ENCODE measurements at places on chromosomes 5 and 9.

DNA sequence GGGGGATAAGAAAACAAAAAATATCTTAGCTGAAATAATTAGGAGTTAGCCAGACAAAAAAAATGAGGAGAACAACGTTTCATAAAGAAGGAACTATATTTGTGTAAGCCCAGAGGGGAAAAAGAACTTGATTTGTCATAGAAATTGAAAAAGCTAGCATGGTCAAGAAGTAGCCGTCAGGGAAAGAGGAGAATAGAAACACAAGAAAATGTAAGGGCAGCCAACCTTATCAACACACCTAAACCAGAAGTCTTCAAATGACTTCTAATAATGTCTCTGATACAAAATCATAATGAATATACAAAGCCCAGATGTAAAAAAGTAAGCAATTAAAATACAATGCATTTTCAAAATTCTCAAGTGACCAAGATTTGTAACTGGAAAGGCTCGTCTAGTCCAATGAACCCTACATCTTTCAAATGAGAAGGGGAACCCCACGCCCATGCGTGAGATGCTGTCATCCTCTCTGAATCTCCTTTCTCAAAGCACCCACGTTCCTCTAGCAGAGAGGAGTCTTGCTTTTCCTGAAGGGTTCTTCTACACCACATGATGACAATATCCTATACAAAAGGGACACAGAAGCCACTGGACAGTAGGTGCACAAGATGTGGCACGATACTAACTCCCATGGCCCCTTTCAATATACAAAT is 103.7 kb downstream of the ARL15 start:
- no peak for DNase-seq

DNA sequence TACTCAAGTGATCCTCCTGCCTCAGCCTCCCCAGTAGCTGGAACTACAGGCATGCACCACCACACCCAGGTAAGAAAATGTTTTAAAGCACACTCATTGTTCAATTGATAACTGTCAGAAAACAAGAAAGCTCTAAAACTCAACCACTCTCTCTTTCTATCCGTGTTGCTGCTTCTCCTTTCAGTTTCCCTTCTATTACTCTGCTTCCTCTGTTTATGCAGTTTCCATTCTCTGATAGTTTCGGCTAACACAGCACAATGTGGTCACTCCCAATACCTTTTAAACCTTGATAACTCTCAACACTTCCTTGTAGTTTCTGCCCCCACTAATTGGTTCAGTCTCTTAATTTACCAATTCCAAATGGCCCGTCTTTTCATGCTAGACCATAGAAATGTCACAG is 59.2 kb upstream of the NR4A3 start:
- DNase-seq: no peak

DNA sequence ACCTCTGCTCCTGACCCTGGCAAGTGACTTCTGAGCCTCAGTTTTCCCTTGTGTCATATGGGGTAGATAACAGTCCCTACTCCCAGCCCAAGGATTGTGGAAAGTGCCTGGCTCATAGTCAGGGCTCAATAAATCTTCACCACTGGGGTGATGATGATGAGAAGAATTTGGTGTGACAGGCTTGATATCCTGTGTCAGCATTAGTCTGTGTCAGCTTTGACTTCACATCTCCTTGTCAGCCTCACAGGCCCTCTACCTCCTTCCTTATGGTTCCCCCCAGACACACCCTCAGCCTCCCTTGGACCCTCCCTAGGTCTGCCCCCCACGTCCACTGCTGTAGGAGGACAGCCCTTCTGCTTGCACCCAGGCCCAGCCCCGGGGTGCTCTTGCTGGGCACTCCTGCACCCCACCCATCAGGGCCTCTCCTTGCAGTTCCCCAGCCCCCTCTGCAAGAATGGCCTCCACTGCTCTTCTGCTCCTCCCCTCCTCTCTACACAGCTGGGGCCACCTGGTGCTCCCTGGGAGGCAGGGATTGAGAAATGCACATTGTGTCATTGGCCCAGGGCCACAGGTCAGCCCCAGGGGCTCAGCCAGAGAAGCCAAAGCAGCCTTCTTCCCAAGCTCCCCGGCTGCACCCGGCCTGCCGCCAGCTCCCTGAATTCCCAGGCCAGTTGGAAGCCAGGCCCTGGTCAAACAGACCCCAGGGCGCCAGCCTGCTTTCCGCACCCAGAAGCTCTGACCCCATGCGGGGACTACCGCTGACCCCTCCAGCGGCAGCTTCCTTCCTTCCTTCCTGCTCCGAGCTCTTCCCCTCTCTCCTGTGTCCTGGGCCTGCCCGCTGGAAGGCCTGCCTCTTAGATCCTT is 7.7 kb downstream of the FGFR4 start:
- DNase-seq: peak; percentile 34

DNA sequence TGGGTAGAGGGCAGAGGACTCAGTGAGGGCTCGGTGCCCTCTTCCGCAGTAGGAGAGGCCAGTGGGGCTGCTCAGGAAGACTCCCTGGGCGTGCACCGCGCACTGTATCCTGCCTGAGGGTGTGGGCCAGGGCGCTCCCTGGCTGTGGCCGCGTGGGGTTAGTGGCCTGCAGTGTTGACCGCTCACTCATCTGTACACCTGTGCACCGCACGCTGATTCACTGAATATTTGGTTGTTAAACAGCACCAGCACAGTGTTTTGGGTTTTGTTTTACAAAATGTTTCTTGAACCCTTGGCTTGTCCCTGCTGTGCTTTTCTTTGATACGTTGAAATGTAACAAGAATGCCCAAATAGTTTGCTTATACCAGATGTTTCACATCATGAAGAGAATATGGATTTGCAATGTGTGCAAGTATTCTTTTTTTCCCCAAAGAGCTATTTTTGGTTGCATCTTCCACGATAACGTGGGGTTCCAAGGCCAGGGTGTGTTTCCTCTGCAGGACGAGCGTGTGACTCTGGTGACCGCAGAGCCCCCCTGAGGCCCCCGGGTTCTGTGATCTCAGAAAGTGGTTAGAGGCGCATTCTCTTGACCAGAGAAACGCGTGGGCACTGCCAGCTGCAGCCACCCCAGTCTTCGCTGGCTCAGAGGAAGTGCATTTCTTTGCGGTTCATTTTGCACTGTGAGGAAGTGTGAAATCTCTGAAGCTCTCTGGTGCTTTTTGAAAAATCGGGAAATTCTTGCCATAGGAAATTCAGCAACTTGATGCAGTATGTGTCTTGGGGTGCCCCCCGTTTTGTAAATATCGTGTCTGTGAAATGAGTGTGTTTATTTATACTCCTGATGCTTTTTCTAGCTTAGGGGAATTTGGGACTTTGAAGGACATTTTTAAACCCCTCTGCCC is 46.9 kb downstream of the AHRR start:
- DNase-seq: no peak

DNA sequence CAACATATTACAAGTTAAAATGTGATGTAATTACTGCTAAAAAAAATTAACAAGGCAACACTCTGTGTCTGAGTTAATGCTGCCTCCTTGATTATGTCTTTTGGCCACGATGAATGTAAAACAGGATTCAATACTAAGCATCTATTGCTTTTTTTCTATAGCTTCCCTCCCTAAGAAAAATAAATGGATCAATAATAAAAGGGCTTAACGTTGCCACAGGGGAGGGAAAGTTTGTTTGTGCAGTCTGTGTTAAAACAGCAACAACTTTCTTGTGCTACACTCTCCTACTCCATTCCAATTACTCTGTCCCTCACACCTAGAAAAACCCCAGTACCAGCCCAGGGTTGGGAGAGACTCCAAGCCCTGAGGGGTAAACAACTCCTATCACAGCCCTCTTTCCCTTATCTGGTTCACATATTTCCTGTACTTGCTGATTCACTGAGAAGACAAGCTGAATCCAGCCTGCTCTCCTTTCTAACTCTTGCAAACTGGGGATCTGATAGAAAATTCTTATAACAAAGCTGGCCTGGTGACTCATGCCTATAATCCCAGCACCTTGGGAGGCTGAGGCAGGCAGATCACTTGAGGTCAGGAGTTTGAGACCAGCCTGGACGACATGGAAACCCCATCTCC is 44.8 kb downstream of the PTPN3 start:
- no peak for DNase-seq

GRCh38 chr9:38043931-38044623 is 24.9 kb downstream of the SHB start:
- DNase-seq: no peak

DNA sequence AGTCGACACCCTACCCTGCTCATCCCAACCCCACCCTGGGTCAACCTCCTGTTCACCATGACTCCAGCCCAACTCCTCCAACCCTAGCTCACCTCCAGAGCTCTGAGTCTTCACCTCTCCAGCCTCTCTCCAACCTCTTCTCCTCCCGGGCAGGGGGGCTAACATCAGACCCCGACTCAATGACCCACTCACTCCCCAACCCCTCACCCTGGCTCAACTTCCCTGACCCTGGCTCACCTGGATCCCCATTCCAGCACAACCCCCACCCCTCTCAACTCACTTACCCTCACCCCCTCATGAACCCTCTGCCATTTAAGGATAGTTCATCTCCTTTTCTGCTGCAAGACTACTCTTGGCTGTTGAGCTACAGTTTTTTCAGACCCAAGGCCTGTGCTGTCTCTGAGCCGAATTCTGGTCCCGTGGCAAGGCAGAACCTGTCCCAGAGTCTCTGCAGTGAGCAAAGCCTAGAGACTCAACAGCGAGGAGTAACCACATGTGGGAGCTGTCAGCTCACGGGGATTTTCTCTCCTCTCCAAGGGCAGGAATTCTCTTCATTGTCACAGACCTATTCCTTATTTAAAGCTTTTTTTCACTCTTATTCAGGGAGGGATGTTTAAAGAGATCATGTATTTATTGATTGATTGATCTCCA is 29.8 kb downstream of the ANKRD33B start:
- DNase-seq: no peak

DNA sequence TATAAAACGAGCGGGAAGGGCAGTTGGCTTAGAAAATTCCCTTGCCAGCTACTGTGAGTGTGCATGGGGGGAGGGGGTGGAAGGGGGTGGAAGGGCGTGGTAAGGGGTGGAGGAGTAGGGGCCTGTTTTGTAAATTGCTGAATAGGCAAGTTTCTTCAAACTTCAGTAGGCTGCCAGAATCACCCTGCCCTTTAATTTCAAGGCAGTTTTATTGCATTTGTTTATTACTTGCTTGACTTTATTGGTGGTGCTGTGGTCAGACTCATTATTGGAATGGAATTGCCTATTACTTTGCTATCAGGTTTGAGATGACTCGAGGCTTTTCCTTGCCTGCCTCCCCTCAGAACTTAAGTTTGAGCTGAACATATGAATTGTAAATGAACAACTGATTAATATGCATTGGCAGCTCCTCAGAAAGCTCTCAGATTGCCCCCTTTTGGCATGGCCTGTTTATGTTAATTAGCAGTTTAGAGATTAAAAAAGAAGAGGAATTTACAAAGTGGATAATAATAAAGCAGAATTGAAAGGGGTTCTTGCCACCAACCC is 76.0 kb downstream of the SEMA6A start:
- no peak for DNase-seq

GRCh38 chr9:77953590-77953989 is 78.0 kb downstream of the GNAQ start:
- DNase-seq: no peak

- peak; percentile 64 for DNase-seq
Observed at GRCh38 chr9:115250621-115251032, 132.7 kb upstream of the TNC start.

DNA sequence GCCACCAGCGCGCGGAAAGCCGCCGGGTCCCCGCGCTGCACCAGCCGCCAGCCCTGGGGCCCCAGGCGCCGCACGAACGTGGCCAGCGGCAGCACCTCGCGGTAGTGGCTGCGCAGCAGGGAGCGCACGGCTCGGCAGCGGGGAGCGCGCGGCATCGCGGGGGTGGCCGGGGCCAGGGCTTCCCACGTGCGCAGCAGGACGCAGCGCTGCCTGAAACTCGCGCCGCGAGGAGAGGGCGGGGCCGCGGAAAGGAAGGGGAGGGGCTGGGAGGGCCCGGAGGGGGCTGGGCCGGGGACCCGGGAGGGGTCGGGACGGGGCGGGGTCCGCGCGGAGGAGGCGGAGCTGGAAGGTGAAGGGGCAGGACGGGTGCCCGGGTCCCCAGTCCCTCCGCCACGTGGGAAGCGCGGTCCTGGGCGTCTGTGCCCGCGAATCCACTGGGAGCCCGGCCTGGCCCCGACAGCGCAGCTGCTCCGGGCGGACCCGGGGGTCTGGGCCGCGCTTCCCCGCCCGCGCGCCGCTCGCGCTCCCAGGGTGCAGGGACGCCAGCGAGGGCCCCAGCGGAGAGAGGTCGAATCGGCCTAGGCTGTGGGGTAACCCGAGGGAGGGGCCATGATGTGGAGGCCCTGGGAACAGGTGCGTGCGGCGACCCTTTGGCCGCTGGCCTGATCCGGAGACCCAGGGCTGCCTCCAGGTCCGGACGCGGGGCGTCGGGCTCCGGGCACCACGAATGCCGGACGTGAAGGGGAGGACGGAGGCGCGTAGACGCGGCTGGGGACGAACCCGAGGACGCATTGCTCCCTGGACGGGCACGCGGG is at the start of gene TERT:
Gene TERT (minus strand): TSS at position 234 of the 815 bp plus-strand sequence. CDS start 79 bp downstream, at position 155.
- DNase-seq: peak; percentile 26

DNA sequence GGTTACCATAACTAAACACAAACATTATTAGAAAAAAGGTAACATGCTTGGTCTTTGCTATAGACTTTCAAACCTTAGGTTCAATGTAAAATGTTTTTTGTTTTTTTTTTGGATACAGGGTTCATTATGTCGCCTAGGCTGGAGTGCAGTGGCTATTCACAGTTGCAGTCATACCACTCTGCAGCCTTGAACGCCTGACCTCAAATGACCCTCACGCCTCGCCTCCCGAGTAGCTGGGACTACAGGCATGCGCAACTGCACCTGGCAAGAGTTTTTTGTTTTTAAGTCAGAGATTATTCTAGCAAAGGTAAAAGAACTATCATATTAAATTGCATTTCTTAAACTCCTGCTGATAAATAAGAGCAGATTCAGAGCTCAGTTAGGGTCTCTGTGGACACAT is 55.1 kb upstream of the NR5A1 start:
- DNase-seq: no peak

DNA sequence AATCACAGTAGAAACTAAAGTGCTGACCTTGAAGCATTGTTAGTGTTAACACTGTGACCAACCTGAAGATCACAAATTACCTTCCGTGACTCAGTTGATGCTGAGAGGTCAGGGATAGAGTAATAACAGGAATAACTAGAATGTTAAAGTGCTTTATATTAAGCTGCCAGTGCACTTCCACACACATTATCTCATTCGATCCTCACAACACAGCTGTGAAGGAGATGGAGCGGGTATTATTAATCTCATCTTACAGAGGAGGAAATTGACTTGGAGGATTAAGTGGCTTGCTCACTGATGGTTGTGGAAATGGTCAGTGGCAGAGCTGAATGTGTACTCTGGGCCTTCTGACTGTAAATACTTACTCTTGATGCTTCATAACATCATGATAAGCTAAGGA is 252.5 kb upstream of the DMRT1 start:
- no peak for DNase-seq

- no peak for DNase-seq
Observed at GRCh38 chr5:53339962-53340540, 140.4 kb upstream of the FST start.
